NCI-H524 (cell line): ENCODE measurements at places on chromosomes 12 and 14.

- DNase-seq = no peak
Measured at GRCh38 chr12:106081606-106082005, 57.1 kb downstream of the NUAK1 start.

DNA sequence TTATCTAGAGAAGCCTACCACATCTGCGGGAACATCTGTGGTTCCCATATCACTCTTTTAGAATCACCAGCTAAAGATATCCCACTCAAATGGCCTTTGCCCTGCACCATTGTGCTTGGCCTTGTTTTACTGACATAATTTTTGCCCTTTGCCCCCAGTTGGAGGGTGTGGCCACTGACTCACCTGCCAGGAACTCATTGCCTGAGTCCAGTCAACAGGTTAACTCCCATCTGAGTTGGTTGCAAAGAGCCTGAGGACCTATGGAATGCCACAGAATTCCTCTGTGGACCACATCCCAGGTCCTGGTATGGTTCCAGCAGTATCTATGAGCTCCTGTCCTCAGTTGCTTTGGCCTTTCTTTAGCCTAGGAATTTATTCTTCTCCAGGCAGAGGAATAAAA is 55.7 kb upstream of the PTGR2 start:
- no peak for DNase-seq

DNA sequence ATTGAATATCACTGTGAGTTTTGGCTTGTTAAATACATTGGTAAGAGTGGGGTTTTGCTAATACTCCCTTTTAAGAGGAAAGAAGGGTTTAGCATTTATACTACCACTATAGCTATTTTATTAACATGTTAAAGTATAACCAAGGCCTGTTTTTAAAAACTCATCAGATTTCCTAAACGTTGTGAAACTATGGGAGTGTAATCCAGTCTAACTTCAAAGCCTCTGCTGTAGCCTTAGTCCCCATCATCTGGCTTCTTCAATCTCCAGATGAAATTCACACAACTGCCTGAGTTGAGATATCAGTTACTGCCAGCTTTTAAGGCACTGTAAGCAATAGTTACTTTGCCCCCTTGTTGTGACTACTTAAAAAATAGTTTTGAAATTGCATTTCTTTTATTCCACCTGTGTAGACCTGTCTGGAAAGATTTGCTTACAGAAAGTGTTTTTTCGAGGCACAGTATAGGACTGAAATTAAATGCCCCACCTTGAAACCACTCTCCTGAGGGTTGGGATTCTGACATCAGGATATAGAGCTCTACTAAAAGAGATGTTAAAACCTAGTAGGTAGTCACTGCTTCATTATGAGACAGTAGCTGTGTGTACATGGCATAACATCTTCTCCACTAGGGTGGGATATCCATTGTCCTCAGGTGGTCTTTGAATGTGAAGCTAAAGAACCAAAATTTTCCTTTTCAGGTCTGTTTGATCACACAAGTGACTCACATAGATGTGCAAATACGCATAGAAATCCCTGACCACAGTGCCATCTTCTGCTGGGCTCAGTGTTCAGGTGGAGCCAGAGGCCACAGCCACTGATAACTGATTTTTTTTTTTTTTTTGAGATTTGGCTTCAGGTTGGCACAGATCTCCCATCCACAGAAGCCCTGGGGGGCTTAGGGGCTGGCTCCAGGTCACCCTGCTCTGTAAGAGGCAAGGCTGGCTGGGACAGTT is 125.5 kb downstream of the DAAM1 start:
- DNase-seq = no peak

- no peak for DNase-seq
Measured at GRCh38 chr12:86186449-86186848, 69.7 kb downstream of the MGAT4C start.

- DNase-seq = no peak
Measured at GRCh38 chr12:93148412-93148811, 219.3 kb upstream of the EEA1 start.

DNA sequence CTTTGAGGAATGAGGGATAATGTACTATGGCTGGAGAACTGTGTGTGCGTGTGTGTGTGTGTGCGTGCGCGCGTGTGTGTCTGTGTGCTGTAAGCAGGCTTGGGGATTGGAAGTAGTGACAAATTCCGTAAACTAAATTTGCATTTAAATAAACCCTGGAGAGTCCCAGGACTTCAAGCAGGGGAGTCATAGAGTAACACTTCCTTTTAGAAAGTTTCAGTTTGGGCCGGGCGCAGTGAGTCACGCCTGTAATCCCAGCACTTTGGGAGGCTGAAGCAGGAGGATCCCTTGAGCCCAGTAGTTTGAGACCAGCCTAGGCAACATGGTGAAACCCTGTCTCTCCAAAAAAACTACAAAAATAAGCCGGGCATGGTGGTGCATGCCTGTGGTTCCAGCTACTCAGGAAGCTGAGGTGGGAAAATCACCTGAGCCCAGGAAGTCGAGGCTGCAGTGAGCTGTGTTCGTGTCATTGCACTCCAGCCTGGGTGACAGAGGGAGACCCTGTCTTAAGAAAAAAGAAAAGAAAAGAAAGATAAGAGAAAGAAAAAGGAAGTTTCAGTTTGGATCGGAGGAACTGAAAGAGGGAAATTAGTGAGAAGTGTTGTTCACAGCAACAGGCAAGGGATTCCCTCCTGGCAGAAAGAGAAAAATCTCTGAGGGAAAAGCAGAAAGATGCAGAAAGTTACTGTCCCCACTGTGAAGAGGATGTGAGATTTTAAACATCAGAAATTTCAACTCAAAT is 222.7 kb upstream of the SOX5 start:
- no peak for DNase-seq

DNA sequence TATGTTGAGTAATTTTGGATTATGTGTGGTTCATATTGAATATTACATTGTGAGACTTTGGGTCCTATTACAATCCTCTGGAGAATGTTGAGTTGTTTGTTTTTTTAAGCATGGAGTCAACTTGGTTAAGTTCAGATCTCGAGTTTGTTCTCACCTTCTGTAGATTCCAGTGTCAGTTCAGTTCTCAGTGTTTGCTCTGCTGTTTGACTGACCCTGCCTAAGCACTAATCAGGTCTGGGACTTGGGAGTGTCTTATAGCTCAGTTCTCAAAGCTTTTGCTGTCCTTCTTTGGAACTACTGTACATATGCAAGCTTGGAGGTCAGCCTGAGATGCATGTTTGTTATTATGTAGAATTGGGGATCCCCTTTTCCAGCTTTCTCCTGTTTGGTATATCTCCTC is 63.1 kb downstream of the DIP2B start:
- no peak for DNase-seq

GRCh38 chr14:100286484-100287191 is 19.6 kb downstream of the SLC25A29 start:
- no peak for DNase-seq

- no peak for DNase-seq
Measured at GRCh38 chr12:104620837-104621531, 164.2 kb downstream of the CHST11 start.

DNA sequence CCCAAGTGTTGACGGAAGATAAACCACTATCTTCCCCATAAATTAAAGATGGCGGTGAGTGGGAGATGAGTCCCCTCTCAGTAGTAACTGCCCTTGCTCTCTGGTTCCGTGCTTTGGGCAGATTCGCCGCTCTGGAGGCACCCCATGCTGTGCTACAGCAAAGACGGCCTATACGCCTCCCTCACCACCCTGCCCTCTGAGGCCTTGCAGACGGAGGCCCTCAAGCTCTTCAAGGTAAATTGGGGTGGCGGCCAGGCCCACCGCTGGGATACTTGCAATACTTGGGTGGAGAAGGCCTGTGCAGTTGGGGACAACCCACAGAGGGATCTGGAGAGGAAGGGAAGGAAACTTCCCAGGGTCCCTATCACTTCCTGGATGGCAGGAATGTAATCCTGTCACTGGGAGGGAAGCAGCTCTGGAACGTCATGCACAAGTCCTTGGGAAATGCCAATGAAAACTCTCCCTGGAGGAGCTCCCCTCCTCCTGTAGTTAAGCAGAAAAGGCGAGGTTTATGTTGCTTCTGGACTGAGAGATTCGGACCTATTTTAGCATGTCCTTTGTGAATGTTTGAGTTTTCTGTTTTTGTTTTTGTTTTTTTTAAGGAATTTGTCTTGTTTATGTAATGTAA is 22.8 kb downstream of the PIGH start:
- no peak for DNase-seq

- no peak for DNase-seq
Measured at GRCh38 chr12:13504736-13505135, 308.2 kb downstream of the EMP1 start.

DNA sequence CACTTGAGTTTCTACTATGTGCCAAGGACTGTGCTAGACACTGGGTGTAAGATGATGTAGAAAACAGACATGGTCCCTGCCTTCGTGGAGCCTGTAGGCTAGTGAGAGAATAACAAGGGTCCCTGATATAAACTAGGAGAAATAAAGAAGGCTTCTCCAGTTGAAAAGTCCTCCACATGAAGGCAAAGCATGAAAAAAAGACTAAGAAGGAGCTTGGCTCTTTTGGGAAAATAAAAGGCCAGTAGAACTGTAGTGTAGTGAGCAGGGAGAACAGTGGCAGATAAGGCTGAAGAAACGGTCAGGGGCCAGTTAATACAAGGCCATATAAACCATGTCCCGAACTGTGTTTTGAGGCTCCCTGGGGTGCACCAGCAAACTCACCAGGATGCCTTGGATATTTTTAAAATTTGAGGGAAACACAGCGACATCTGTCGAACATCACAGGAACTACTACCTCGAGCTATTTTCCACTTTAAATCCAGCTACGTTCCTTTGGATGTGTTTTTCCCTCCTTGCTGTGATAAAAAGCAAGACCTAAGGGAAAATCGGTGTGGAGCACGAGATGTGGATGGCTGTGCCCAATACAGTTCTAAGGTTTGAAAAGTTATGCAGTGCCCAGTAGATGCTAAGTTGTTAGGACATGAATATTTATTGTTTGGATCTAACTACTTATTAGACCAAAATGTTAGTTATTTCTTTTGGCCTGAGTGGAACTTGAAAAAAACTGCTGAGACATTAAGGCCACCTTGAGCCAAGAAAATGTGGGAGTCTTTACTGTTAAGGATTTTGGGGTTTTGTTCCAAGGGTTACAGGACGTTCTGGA is 8.5 kb upstream of the CFL2 start:
- DNase-seq = peak; percentile 21

DNA sequence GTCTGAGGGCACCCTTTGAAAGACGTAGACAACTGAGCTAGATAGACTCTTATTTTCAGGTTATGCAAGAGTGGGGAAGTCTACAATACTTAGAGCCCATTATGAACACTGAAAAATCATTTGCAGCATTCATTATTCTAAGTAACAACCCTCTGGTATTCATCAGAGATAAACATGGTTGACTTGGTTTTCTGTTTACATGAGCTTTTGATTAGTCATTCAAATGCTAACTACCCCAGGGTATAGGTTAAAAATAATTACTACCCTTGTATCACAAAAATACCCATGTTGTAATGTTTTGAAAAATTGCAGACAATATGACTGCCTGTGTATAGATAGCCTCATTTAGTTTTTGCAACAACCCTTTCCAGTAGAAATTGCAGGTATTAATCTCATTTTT is 78.5 kb downstream of the PPFIBP1 start:
- DNase-seq = no peak

GRCh38 chr12:87704374-87704773 is 324.8 kb downstream of the C12orf50 start:
- no peak for DNase-seq

DNA sequence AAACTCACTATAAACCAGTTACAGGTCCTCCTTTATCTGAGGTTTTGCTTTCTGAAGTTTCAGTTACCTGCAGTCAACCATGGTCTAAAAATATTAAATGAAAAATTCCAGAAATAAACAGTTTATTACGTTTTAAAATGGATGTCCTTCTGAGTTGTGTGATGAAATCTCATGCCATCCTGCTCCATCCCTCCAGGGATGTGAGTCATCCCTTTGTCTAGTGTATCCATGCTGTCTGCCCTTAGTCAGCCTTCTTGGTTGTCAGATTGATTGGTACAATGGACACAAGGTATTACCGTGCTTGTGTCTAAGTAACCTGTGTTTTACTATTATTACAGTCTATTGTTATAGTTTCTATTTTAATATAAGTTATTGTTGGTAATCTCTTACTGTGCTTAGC is 328.3 kb downstream of the APAF1 start:
- no peak for DNase-seq

DNA sequence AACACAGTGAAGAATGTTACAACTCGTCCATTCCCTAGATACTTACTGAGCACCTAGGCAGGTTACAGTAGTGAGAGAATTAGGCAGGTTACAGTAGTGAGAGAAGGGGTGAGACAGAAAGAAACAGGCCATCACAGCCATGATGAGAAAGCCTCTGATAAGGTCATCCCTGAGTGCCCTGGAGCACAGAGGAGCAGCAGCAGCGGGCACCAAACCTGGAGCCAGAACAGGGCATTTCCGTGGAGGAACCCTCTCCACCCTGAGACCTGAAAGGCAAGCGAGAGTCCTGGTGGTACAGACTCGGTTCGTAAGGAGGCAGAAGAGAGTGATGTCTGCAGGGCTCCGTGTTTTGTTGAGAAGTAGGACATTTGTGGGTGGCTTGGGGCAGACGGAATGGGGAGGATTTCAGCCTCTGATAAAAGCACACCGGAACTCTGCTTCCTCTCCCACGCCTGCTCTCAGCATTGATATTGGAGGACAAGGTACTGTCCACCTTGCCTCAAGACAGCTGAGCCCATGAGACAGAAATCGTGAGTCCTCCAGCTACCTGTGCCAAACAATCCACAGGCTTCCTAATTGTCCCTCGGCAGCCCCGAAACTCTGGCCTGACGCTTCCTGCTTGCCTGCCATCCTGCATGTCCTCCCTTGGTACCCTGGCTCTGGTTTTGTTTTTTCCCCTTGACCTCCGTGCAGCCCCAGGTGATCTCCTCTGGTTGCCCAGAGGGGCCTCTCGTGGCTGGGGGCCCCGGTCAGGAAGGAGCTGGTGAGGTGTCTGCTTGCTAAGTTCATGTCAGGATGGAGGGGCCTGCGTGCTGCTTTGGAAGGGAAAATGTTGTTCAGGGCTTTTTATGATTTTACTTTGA is 136.1 kb downstream of the GCH1 start:
- no peak for DNase-seq

DNA sequence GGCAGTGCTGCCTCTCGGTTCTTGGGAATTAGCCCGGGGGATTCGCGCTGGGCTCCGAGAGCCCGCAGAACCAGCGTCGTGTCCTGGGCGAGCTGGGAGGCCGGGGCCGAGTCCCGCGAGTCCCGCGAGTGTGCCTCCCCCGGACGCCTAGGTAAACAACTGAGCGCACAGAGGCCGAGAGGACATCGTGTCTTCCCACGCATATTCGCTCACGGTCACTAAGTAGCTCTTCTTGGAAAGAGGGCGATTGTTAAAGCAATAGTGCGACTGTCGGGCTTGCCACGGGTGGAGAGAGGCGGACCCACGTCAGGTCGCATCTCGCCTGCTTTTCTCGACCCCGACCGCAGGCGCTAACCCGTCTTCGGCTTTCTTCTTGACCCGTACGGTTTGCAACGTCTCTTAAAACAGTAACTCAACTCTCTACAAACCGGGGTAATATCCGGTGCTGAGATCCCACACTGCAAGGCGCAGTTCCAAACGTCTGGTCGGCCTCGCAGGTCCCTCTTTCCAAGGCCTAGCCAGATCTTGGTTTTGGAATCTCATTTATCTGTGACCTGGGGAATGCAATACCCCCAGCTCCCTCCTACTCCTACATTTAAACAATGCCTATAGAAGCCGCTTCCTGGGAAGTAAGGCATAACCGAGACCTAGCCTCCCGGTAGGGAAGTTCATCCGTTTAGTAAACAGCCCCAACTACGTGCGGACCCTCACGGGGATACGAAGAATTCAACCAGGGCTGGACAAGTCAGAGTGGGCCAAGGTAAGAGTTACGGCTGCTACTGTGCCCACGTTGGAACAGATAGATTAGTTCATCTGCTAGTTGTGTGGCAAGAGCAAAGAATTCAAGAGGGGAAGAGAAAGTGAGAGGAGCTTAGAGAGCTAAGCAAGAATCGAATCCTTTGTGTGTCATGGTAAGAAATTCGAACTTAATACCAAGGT is 736 bp upstream of the PHLDA1 start:
- DNase-seq = peak; percentile 46
